H7 (cell line): ENCODE measurements at places on chromosomes 7 and 10. TPM values are rescaled to one million over a fixed set of nuclear protein-coding genes. Genes with fewer than 3 reads are reported as not detected.

GRCh38 chr10:116742367-116743265 is at the start of gene HSPA12A:
TSS of gene HSPA12A (minus strand) at chr10:116742566. CDS start at chr10:116742469, 97 bp downstream.
- DNase-seq = peak; percentile 97

GRCh38 chr10:91017198-91017597 is 96.3 kb upstream of the ANKRD1 start:
- DNase-seq = no peak

- DNase-seq = no peak
Measured at GRCh38 chr10:100020142-100020885, 10.6 kb upstream of the DNMBP start.

- DNase-seq = no peak
Measured at GRCh38 chr7:96312502-96312901, 9.4 kb downstream of the SLC25A13 start.

DNA sequence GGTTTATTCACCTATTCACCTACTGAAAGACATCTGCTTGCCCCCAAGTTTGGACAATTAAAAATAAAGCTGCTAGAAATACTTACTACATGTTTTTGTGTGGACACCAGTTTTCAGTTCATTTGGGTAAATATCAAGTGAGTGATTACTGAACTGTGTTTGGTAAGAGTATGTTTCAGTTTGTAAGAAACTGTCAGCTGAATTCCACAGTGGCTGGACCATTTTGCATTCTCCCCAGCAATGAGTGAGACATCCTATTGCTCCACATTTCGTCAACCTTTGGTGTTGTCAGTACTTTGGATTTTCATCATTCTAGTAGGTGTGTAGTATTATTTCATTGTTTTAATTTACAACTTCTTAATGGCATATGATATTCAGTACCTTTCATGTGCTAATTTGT is 17.4 kb upstream of the IKZF1 start:
- DNase-seq = no peak

LAMB1 gene
- total RNA-seq = 61.0 and 77.2 TPM in 2 replicates

DNA sequence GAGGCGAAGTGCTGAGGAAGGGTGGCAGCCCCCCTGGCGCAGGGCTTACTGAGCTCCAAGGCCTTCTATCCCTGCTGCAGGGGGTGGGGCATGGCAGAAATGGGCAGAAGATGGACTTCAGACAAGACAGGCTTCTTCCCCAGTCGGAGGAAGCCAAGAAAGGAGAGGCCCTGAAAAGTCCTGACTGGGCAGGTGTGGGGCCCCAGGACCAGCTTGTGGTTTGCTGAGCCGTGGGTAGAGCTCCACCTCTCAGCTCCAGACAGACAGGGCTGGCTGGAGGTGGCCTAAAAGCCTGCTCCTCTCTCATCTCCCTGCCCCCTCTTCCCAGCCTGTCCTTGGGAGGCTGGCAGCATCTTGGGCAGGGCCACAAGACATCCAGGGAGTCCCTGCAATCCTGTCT is 67.7 kb downstream of the C10orf105 start:
- no peak for DNase-seq

DNA sequence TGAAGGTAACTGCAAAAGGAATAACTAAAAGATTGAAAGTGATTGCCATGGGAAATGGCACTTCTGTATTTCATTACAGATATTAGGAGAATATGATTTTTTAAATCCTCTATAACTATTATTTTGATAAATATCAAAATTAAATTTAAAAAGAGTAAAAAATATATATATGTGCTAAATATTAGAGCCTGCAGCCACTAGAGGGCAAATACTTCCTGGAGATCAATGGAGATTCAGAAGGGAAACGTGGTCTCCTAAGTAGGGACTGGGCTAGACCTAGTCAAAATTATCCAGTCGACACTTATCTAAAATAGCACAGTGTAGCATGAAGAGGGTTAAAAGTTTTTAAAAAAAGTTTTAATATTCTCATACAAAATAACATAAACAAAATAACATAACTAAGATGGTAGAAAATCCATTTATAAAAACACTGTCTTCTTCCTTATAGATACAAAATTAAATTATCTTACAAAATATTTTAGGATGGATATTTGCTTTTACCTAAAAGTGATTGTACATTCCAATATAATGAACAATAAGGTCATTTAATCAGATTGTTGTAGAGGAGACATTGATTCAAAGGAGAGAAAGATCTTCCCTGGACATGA is 434.3 kb downstream of the MDFIC start:
- peak; percentile 0 for DNase-seq

DNA sequence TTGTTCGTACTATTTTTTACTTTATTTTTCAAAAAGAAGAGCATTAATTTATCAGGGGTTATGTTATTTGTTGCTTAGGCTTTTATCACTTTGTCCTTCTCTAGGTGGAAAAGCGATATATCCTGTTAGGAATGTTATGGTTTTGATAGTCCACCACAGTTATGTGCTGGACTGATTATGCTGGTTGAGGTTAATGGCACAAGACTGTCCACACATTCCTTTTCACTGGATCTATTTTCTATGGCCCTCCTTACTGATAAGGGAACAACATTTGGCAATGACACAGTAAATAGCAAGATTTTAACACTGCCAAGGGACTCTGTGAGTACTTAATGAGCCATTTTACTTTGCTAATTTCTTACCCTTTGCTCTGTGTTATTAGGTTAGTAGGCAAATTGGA is 1212.3 kb downstream of the NXPH1 start:
- DNase-seq = no peak

GRCh38 chr7:1062296-1063294 is 18.2 kb downstream of the GPR146 start:
- no peak for DNase-seq

- peak; percentile 42 for DNase-seq
Measured at GRCh38 chr7:106779877-106780276, 85.2 kb upstream of the PIK3CG start.

DNA sequence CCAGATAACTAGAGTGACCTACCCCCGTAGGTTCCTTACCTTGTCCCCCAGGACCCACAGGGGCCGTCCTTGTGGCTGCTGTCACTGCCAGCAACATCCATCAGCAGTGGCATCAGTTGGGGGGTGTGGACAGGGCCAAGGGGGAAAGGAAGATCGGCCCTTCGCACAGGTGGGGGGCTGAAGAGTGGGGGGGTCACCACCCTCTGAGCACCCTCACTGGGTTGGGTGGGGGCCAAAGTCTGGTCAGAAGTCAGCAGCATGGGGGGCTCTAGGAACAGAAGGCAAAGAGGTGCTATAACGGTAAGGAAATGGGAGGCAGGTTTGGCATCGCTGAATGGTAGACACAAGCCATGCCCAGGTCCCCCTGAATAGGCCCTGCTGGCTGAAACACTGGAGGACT is 4.6 kb downstream of the NOBOX start:
- DNase-seq = no peak

- no peak for DNase-seq
Measured at GRCh38 chr7:1761097-1761496, 91.0 kb downstream of the ELFN1 start.

OGA gene
- 56.3 and 96.7 TPM in 2 replicates for total RNA-seq

GRCh38 chr7:27921081-27921836 is 181.3 kb downstream of the TAX1BP1 start:
- DNase-seq = peak; percentile 56

CCDC6 gene
- 22.0 and 27.7 TPM in 2 replicates for total RNA-seq

NIPSNAP2 gene
- total RNA-seq = 56.5 and 80.3 TPM in 2 replicates

- no peak for DNase-seq
Measured at GRCh38 chr7:38296059-38296857, 22.8 kb upstream of the TARP start.

VPS37D gene
- total RNA-seq = 6.0 and 6.4 TPM in 2 replicates

DNA sequence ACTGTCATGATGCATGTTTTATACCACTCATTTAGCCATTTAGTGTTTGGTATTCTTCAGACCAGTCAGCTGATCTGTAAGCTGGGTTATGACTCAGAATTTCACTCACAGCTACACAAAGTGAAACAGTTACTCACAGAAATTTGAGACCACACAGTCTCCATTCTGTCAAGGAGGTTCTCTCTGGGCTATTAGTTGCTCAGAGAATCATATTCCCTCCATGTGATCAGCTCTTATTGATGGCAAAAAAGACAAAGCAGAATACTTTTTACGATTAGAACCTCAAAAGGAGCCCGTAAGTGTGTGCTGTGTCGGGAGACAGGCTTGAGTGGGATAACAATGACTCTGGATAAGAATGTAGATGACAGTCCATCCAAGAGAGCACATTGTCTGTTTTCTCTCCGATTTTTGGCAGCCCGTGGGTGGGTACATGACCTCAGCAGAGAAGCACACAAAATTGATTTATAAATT is 277.6 kb upstream of the SORCS1 start:
- DNase-seq = no peak

DNA sequence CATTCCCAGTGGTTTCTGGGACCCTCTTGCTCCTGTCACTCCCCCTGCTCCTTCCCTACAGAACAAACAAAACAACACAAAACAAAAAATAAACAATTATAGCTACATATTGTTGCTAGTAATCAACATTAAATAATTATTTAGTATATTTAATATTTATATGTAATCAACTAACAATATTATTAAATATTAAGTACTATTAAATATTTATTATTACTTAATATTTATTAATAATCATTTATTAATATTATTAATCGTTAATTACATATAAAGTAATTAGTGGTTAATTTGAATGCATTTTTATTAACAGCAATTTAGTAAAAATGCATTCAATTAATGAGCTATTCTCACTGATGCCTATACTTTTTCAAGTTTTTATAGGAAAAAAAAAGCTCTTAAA is 139.4 kb downstream of the ITGB8 start:
- no peak for DNase-seq

CRPPA gene
- 0.30 and 0.45 TPM in 2 replicates for total RNA-seq

GRCh38 chr10:30637881-30638467 is 8.4 kb upstream of the LYZL2 start:
- no peak for DNase-seq

DNA sequence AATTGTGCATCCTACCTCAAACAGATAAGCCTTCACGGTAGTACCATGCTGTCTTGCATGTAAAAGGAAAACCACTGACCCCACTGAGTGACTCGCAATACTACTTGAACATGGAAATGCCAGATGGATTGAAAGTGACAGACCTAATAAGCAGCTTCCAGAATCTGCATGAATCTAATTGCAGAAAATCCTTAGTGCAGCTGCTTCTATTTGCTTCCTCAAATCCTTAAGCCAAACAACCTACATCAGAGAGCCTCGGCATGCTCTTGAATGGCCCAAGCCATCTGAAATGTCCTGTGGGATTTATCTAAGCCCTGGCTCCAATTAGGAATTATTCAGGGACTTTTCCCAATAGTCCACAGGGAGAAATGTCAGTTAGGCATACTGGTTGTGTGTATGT is 509.5 kb upstream of the CELF2 start:
- no peak for DNase-seq

DNA sequence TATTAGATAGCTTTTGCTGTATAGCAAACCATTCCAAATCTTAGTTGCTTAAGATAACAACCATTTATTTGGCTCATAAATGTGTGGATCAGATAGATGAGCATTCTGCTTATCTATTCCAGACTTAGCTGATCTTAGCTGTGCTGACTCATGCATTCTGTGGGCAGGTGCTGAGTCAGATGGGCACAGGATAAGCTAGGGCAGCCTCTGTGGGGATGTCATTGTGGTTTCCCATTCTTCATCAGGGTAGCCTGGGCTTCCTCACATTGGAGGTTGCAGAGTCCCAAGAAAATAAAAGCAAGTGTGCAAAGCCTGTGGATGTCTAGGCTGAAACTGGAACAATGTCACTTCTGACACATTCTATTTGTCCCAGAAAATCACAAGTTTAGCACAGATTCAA is 917.0 kb downstream of the TYW1 start:
- DNase-seq = no peak

WDFY4 gene
- not detected in 2 replicates for total RNA-seq

ASNS gene
- 97.3 and 114 TPM in 2 replicates for total RNA-seq
